ENCODE measurements at places on chromosomes 16 and 17.

DNA sequence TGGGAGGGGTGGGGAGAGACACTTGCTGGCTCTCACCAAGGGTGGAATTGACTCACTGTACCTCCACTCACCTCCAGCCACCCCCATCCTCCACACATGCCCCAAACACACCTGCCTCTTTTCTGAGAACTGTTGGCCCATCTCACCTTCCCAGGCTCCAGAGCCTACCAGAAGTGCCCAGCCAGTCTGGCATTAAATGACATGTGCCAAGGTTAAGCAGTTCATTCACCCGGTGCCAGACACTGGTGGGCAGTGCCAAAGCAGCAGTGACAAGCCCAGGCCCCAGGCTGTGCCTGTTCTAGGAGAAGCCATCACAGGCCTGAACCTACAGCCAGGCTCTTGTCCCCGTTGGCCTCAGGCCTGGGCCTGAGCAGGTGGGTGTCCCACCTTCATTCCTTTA lies 11.2 kb downstream of the MVP start:
- DNase-seq: no peak

DNA sequence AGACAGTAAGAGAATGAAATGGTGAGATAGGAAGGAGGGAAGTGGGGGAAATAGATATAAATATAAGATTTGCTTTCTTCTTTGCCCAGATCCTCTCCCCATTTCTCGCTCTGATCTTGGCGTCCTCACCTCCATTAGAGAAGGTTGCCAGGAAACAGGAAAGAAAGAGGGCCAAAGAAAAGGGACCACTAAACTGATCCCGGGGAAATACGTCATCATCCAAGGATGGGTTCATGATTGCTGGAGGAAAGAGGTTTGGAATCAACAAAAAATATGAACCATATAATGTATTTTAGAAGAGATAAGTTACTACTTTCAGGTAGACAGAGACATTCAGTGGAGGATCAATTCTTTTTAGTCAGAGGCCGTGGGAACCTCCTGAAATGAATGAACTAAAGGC lies 536.0 kb downstream of the HAPSTR1 start:
- no peak for DNase-seq

DNA sequence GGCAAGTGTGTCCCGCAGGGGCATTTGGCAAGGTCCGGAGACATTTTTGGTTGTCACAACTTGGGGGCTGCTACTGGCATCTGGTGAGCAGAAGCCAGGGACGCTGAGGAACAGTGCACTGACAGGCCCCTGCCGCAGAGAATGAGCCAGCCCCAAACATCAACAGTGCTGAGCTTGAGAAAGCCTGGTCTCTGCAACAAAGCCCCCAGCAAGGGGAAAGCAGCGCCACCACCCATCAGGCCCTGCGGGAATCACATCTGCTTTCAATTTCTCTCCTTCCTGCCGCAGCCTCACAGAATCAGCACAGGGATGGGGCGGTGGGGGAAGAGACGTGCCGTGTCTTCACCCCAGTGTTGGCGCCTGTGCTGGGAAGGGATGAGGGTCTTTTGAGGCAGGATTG lies 14.8 kb upstream of the PRPSAP1 start:
- no peak for DNase-seq

- no peak for DNase-seq
Measured at GRCh38 chr17:61335845-61336655, 63.6 kb upstream of the TBX2 start.

GRCh38 chr16:53937161-53937880 lies 233.4 kb downstream of the FTO start:
- no peak for DNase-seq

DNA sequence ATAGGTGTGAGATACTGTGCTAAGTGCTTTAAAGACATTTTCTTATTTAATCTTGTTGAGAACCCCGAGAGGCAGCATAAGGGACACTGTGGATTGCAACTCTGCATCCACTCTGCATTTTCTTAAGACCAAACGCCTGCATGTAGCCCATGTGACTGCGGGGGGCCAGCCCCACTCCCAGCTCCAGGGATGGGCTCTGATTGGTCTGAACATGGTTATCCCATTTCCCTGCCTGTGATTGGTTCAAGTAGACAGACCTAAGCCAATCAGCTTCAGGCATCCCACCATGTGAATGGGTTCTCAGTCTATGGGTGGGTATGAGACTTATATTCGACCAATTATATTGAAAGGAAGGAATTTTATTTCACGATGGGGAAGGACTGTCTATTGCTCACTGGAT lies 33.2 kb upstream of the USP7 start:
- DNase-seq: no peak

- DNase-seq: no peak
Measured at GRCh38 chr17:32261417-32261736, 4.3 kb upstream of the RHBDL3 start.

DNA sequence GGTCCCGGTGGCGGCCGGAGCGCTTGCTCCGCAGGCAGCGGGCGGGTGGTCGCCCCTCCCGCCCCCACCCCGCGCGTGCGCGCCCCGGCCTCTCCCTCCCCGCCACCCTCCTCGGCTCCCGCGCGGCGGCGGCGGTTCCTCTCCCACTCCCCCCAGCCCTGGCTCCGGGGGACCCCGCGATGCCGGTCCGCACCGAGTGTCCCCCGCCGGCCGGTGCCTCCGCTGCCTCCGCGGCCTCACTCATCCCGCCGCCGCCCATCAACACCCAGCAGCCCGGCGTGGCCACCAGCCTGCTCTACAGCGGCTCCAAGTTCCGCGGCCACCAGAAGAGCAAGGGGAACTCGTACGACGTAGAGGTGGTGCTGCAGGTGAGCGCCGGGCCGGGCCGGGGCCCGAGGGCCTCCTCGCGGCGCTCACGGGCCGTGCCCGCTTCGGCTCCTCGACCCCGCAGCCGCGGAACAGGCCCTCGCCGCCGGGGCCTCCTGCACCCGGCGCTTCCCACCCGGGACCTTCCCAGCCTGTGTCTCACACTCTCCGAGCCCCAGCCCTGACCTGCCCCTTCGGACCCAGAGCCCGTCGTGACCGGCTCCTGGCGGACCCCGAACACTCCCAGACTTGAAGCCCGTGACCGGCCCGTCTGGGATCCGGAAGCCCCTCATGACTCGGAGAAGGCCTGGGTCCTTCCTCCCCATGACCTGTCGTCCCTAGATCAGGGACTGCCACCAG lies 490 bp downstream of the GID4 start:
- no peak for DNase-seq

GRCh38 chr16:58755989-58756649 lies 22.0 kb upstream of the GOT2 start:
- peak; percentile 9 for DNase-seq

- DNase-seq: no peak
Measured at GRCh38 chr17:50426814-50427787, 1.1 kb downstream of the ACSF2 start.

GRCh38 chr17:42463976-42464400 lies 5.3 kb downstream of the ATP6V0A1 start:
- DNase-seq: no peak

DNA sequence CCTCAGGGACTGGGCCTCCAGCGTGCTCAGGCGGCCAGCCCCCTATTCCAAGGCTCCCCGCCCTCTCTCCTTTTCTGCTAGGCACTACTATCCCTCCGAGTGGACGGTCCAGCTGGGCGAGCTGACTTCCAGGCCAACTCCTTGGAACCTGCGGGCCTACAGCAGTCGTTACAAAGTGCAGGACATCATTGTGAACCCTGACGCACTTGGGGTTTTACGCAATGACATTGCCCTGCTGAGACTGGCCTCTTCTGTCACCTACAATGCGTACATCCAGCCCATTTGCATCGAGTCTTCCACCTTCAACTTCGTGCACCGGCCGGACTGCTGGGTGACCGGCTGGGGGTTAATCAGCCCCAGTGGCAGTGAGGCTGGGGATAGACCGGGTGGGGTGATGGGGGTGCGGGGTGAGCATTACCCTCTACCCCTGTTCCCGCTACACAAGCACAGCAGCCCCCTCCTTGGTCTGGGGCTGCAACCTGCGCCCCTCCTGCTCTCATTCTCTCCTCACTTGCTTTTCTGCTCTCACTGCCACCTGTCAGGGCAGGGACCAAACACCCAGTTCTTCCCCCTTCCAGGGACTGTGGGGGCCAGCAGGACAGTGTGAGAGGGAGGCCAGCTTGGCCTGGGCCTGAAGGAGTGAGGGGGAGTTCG lies 1.1 kb downstream of the PRSS41 start:
- no peak for DNase-seq

DNA sequence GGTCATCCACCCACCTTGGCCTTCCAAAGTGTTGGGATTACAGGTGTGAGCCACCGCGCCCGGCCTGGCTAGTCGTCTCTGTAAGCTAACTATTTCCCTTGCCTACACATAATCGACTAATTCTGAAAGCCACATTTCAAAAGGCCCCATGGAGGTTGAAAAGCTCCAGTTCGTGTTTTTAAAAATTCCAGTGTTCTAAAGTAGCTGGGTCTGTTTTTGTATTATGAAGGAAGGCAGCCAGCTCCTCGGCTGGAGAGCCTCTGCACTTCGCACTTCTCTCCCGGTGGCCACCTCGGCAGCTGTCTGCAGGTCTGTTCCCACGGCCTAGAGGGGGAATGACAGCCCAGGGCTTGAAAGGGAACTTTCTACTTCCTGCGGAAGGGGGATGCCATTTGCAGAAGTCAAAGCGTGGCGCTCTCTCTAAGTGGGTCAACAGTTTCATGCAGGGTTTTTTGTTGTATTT lies 16.9 kb downstream of the HASPIN start:
- no peak for DNase-seq

- no peak for DNase-seq
Measured at GRCh38 chr17:28944862-28945741, 6.2 kb downstream of the PHF12 start.

DNA sequence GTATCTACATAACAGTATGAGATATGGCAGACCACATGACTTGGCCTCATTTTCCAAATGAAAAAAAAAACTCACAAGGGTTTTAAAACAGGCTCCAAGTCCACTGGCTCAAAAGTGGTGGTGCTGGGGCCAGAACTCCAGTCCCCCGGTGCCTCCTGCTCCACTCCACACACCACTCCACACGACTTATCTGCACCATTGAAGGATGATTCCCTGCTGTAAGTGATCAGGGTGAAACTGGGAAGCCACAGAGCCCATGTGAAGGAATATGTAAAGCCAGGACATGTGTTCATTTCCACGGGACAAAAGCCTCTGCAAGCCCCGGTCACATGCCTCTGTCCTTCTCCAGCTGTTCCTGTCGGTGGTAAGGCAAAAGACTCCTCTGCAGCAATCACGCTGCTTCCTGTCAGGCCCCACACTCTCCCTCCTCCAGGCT lies 97.2 kb downstream of the ZNF18 start:
- no peak for DNase-seq

GRCh38 chr17:38967290-38967738 lies at the start of gene FBXO47:
Gene FBXO47 (minus strand): TSS chr17:38967403. CDS start chr17:38963025, 4,378 bp downstream.
- DNase-seq: peak; percentile 64

DNA sequence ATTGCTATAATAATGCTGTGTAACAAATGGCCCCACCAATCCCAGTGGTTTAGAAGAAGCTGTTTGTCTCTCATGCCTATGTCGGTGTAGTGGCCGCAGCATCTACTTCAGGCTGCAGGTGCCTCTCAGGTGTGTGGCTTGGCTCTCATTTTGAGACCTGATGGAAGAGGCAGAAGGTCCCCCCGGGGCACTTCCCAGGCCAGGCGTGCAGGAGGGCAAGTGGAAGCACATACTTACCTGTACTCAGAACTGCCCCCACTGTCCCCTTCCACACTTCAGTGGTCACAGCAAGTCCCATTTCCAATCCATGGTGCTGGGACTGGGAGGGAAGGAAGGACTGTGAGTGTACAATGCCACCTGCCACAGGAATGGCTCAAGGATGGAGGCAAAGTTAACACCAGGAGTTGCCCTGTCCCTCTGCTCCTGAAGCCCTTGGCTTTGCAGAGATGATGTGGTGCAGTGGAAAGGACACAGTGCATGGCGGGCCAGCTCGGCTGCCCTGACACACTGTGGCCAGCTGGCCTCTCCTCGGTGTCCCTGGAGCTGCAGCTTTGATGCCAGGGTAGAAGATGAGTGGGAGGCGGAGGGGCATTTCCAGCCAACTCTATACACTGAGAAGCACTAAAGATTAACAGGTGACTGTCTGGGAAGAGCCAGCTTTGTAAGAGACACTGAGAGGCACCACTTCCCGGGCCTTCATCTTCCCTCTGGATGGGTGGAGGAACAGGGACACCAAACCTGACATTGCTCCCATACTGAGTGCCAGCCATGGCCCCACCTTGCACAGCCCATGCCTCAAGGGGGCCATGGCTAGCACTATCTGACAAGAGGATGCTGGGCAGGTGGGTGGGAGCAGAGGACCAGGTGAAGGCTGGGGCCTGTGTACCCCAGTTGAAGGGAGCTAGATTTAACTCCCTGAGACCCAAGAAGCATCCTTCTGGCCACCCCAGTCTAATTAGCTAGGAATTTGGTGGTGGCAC lies 105.9 kb downstream of the METRNL start:
- DNase-seq: no peak

DNA sequence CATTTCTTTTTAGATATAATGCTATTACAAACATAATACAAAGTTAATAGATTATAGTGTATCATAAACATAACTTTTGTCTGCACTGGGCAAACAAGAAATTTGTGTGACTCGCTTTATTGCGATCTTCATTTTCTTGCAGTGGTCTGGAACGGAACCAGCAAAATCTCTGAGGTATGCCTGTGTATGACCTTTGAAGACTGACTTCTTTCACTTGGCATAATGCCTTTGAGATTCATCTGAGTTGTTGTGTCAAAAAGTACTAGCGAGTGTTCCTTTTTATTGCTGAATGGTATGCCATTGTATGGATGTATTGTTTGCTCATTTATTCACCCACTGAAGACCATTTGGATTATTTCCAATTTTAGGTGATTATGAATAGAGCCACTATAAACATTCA lies 69.2 kb downstream of the TANC2 start:
- no peak for DNase-seq

GRCh38 chr17:40526668-40527067 lies 25.2 kb upstream of the TNS4 start:
- no peak for DNase-seq

DNA sequence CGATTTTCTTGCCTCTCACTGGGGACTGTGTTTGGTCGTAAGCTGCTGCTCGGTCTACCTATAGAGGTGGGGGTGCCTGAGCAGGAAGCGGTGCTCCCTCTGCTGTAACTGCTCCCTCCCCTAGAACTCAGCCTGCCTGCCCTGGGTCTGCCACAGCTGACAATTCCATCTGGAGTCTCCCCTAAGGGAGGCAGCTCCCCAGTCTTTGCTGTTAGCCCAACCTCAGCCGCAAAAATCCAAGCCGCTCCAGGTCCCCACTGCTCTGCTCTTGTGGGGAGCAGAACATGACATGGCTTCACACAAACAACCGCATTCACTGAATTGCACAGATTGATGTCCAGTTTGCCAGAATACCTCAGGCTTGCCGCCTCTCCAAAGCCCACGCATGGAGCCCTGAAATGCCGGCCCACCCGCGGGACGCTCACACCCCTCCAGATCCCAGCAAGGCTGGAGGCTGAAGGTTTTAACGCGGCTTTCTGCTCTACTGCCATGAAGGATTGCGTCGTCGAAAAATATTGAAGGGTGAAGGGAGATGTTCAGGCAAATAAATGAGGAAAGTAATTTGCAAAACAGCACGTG lies 221.5 kb upstream of the FOXF1 start:
- DNase-seq: no peak

- no peak for DNase-seq
Measured at GRCh38 chr16:88387180-88387765, 4.5 kb downstream of the ZNF469 start.
